ENCODE measurements at places on chromosomes 12 and 14.

GRCh38 chr14:106347291-106347778 lies 821.0 kb downstream of the TMEM121 start:
- DNase-seq: no peak

GRCh38 chr14:65156568-65157366 lies 54.5 kb upstream of the MAX start:
- DNase-seq: no peak

- no peak for DNase-seq
These were observed 81.6 kb downstream of the SPRING1 start for GRCh38 chr12:116656306-116656705.

- DNase-seq: no peak
These were observed 297.6 kb downstream of the DAD1 start for GRCh38 chr14:22291406-22291805.

DNA sequence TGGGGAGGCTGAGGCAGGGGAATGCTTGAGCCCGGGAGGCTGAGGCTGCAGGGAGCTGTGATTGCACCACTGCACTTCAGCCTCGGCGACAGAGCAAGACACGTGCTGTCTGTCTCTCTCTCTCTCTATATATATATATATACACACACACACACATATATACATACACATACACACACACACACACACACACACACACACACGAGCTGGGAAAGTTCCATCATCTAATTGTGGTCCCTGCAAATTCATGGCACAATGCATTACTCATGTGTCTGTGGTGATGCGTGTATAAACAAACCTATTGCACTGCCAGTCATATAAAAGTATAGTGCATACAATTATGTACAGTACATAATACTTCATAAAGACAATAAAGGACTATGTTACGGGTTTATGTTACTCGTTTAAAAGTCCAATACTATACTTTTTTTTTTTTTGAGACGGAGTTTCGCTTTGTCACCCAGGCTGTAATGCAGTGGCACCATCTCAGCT lies 36.6 kb downstream of the WDR89 start:
- no peak for DNase-seq

DNA sequence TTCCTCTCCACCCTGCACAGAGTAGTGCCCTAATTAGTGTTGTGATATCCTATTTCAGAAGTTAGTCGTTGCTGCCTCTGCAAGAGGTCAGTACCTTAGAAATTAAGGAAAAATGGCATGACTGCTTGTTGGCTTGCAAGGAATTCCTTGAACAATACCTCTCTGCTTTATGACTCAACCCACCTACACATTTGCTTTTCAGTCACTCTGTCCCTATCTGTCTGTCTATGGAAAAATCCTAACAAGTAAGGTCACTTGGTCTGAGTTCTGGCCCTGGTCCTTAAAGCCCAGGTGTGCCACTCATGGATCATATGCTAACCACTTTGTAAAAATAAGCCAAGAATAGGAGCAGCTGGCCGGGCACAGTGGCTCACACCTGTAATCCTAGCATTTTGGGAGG lies 116.4 kb upstream of the ATF1 start:
- no peak for DNase-seq
